M059J (cell line): ENCODE measurements at places on chromosomes 12 and 14.

DNA sequence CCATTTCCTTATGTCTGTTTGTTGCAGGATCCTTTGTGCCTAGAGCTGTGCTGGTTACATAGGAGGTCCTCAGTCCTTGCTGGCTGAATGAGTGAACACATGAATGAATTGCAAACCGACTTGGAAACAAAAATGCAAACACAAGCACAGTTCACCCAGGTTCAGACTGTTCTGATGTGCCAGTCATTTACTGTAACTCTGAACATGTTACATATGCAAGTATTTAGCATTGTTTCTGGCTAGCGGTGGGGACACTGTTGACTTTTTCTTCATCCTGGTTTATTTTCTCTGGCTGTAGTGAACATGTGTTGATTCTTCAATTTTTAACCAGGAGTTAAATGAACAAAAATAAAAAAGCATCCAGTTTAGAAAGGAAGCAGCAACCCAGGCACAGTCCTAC lies 33.4 kb downstream of the TSPAN9 start:
- DNase-seq: no peak

GRCh38 chr14:36556811-36557433 lies 25.5 kb downstream of the NKX2-8 start:
- peak; percentile 21 for DNase-seq

DNA sequence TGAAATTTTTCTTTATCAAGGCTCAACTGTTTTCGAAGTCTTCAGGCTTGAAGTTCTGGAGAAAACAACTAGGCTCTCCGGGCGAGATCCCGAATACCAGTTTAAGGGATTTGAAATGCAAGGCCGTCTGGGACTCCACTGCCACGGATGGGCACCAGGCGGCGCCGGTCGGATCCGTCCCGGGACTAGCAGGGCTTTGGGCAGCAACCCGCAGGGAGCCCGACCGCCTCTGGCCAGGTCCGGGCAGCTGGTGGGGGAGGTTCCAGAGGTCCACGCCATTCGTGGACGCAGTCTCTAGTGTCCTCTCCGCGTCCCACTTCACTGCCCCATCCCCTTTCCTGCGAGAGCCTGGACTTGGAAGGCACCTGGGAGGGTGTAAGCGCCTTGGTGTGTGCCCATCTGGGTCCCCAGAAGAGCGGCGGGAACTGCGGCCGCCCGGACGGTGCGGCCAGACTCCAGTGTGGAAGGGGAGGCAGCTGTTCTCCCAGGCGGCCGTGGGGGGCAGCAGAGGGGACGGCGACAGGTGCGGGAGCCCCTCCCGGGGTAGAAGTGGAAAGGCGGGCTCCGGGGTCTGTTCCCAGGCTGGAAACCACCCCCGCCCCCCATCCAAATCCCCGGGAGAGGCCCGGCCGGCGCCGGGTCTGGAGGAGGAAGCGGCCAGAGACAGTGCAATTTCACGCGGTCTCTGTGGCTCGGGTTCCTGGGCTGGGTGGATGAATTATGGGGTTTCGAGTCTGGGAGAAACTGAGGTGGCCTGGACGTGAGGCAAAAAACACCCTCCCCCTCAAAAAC lies 838 bp upstream of the ERBB3 start:
- DNase-seq: peak; percentile 86

- no peak for DNase-seq
These were observed 5.3 kb upstream of the LRRC10 start for GRCh38 chr12:69616025-69616424.

DNA sequence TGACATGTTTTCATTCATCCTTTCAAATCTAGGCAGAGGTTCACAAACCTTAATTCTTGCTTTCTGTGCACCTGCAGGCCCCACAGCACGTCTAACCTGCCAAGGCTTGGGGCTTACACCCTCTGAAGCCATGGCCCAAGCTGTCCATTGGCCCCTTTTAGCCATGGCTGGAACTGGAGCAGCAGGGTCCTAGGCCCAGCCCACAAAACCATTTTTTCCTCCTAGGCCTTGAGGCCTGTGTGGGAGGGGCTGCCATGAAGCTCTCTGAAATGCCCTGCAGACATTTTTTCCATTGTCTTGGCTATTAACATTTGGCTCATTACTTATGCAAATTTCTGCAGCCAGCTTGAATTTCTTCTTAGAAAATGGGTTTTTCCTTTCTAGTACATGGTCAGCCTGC lies 547.5 kb downstream of the KCNH5 start:
- DNase-seq: no peak
